Kidney (tissue), 22 donors: ENCODE measurements at places on chromosomes 2 and 18. TPM values are rescaled to one million over a fixed set of nuclear protein-coding genes. Genes with fewer than 3 reads are reported as not detected.

Gene EDAR
- total RNA-seq, result 3.1 TPM

Gene ST8SIA5
- total RNA-seq, result 1.4 TPM

Gene DSG4
- total RNA-seq, result not detected

Gene FBXO36
- 5.4 TPM for total RNA-seq

Gene SLC23A3
- 2.8 TPM for total RNA-seq

Gene GNLY
- 5.5 TPM for total RNA-seq

Gene PHOSPHO2
- total RNA-seq, result 7.5 TPM

Gene SEH1L
- total RNA-seq, result 43.3 TPM

Gene AKAIN1
- total RNA-seq, result not detected

Gene TNFRSF11A
- 5.4 TPM for total RNA-seq

- H3K4me1 ChIP-seq, result no peaks in the 10 kb centered on the region
- H3K36me3 ChIP-seq, result no peaks in the 10 kb centered on the region
- DNase-seq, result no peak
Measured at GRCh38 chr2:45736757-45737704, 85.6 kb downstream of the PRKCE start.

- peaks cover 62% of the 10 kb centered on the region for H3K36me3 ChIP-seq
- DNase-seq, result no peak
Measured at GRCh38 chr2:48461721-48462120, 68.2 kb upstream of the STON1 start.

GRCh38 chr2:26345283-26345544 is 729 bp upstream of the SELENOI start:
- no peak for DNase-seq
- H3K4me3 ChIP-seq, result peak overlapping the region; percentile 95
- no peaks in the 10 kb centered on the region for H3K36me3 ChIP-seq
- H3K27me3 ChIP-seq, result no peaks in the 10 kb centered on the region

GRCh38 chr18:52069201-52069600 is 270.8 kb upstream of the DCC start:
- H3K27me3 ChIP-seq, result no peaks in the 10 kb centered on the region
- H3K4me3 ChIP-seq, result no peak overlapping the region
- H3K36me3 ChIP-seq, result no peaks in the 10 kb centered on the region
- H3K27ac ChIP-seq, result no peak overlapping the region

DNA sequence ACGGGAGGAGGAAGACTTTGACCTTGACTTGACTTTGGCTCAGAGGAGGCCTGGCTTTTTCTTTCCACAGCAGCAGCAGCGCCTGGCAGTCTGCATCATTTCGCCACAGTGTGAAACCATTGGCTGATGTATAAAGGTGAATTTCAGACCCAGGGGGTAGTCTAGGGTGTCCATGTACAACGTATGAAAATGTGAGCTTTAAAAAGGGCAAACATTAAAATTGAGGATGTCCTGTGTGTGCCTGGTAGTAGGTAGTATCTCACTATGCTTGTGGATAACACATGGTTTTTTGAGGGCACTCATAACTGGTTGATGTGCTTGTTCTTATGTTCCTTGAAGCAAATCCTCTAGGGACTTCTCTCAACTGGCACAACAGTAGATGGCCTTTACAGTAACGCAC is 86.1 kb downstream of the LPIN1 start:
- H3K4me1 ChIP-seq, result peaks cover 4% of the 10 kb centered on the region
- no peaks in the 10 kb centered on the region for H3K27me3 ChIP-seq
- no peaks in the 10 kb centered on the region for H3K36me3 ChIP-seq
- DNase-seq, result no peak

- no peak overlapping the region for H3K27ac ChIP-seq
- H3K4me1 ChIP-seq, result no peaks in the 10 kb centered on the region
- no peak for DNase-seq
- H3K36me3 ChIP-seq, result no peaks in the 10 kb centered on the region
- H3K27me3 ChIP-seq, result no peaks in the 10 kb centered on the region
- no peak overlapping the region for H3K4me3 ChIP-seq
Measured at GRCh38 chr2:70425682-70426301, 123.9 kb upstream of the FAM136A start.

DNA sequence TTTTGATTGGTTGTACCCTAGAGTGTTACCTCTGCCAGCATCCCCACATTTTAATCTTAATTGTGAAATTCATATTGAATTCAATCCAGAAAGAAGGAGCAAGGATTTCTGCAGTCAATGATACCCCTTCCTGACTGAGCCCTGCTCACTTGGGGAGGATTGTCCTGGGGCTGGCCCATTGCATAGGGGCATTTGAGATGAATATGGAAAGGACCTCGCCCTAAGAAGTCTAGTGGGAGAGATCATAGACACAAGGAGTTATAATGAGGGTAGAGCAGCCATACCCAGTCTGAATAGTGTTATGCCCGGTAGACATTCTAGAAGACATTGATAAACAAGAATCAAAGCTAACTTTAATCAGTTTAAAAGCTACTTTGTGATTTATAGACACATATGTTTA is 53.8 kb downstream of the CRIM1 start:
- no peak for DNase-seq
- H3K4me3 ChIP-seq, result no peak overlapping the region
- peaks cover 8% of the 10 kb centered on the region for H3K4me1 ChIP-seq
- peak overlapping the region; percentile 30 for H3K27ac ChIP-seq

- no peak overlapping the region for H3K4me3 ChIP-seq
- no peak for DNase-seq
- H3K27ac ChIP-seq, result no peak overlapping the region
Measured at GRCh38 chr2:242038166-242038927, 168.8 kb downstream of the RTP5 start.

DNA sequence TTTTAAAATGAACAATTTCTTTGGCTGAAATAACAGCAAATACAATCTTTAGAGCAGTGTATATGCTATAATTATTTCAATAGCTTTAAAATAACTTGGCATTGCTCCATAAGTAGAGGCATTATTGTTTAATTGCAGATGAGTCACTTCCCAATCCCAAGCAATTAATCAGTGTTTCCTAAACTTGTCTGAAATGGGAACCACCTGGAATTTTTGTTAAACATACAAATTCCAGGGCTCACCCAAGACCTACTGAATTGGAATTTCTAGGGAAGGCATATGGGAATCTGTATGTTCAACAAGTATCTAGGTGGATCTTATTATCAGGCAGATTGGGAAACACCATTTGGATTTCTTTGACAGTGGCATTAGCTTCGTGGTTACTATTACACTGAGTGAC is 27.1 kb upstream of the FMNL2 start:
- H3K4me1 ChIP-seq, result no peaks in the 10 kb centered on the region
- H3K36me3 ChIP-seq, result no peaks in the 10 kb centered on the region
- no peak overlapping the region for H3K4me3 ChIP-seq
- no peaks in the 10 kb centered on the region for H3K27me3 ChIP-seq
- no peak for DNase-seq

DNA sequence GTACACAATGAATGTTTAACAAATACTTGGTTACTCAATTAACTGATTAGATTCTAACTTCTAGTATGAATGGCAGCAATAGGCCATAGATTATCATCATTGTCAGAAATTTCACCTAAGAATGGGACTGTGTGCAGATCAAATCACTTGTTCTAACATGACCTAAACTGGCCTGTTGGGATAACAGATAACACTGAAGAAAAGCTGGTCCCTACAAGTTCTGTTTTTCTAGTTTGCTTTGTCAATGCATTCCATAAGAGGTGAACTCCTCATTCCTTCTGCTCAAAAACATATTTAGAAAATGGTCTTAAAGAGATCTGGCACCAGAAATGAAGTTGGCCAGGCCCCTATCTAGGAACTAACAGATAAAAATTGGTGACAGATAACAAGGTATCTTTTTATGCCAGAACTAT is 175.4 kb downstream of the THADA start:
- H3K27me3 ChIP-seq, result no peaks in the 10 kb centered on the region
- no peak overlapping the region for H3K4me3 ChIP-seq
- no peaks in the 10 kb centered on the region for H3K36me3 ChIP-seq
- DNase-seq, result no peak

DNA sequence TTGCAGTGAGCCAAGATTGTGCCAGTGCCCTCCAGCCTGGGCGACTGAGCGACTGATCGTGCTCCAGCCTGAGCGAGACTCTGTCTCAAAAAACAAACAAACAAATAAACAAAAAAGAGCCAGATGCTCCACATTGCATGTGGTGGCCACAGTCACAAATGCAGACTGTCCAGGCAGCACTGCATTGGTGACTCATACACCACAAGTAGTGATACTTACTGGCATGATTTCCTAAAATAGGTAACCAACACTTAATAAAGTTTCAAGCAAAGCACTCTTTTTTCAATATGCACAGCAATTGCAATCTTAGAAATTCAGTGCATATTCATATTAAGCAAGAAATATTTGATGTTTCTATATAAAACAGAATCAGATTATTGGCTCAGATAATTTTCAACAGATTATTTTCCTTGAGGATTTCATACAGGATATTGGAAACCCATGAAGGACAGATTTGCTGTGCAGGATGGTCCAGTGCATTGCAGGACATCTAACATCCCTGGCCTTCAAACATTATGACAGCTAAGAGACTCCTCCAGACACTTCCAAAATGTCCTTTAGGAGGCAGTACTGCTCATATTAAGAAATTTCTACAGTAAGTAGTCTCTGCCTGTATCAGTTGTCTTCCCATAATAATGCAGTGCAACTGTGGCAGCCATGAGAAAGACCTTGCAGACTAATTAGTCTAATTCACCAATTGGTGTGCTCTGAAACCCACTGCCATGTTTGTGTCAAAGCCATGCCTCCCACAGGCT is 10.5 kb upstream of the SLC1A4 start:
- DNase-seq, result no peak
- H3K27me3 ChIP-seq, result no peaks in the 10 kb centered on the region
- H3K36me3 ChIP-seq, result no peaks in the 10 kb centered on the region
- H3K4me1 ChIP-seq, result peaks cover 4% of the 10 kb centered on the region

DNA sequence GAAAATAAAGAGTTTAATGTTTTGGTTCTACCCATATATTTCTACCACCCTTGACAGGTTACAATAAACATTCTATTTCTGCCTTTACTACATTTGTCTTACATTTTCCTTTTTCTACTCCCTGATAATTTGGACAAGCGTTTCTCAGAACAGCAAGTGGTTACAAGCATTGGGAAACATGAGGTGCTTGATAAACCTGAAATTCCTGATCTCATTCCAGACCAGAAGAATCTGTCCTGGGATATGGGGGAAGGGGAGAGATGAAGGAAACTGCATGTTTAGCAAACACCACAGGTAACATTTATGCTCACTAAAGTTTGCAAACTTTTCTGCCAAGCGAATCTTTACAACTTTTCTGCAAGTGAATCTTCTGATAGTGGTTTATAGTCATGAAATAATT is 28.3 kb upstream of the DSC1 start:
- H3K4me1 ChIP-seq, result no peaks in the 10 kb centered on the region
- DNase-seq, result no peak
- no peaks in the 10 kb centered on the region for H3K27me3 ChIP-seq
- no peak overlapping the region for H3K4me3 ChIP-seq
- no peaks in the 10 kb centered on the region for H3K36me3 ChIP-seq

GRCh38 chr18:13211534-13211933 is 7.0 kb upstream of the LDLRAD4 start:
- no peaks in the 10 kb centered on the region for H3K27me3 ChIP-seq
- no peak for DNase-seq

DNA sequence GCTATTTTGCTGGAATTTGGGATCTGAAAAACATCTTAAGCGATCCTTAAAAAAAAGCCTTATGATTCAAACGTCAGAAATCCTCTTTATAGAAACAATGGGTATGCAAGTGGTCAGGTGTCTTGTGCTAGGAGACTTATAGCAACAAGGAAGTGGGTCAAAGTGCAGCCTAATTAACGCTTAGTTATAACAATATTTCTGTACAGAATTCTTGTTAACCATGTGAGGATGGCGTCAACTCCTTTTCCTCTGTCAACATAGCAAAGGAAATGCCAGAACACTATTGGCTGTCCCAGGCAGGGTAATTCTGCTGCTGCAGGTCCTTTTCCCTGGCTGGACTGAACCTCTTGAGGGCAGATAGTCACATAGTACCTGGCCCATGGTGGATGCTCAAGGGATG is 189.4 kb downstream of the MSH2 start:
- H3K4me3 ChIP-seq, result no peak overlapping the region
- no peaks in the 10 kb centered on the region for H3K36me3 ChIP-seq
- no peak for DNase-seq
- no peaks in the 10 kb centered on the region for H3K27me3 ChIP-seq

- H3K4me1 ChIP-seq, result no peaks in the 10 kb centered on the region
- H3K27me3 ChIP-seq, result no peaks in the 10 kb centered on the region
- no peak overlapping the region for H3K4me3 ChIP-seq
- H3K27ac ChIP-seq, result no peak overlapping the region
- no peak for DNase-seq
Measured at GRCh38 chr2:28101123-28101522, 210.6 kb downstream of the BABAM2 start.

GRCh38 chr18:28126768-28127167 is 50.2 kb downstream of the CDH2 start:
- DNase-seq, result no peak
- no peak overlapping the region for H3K27ac ChIP-seq

GRCh38 chr2:140604096-140604495 is 1526.7 kb downstream of the LRP1B start:
- no peaks in the 10 kb centered on the region for H3K27me3 ChIP-seq
- H3K4me1 ChIP-seq, result no peaks in the 10 kb centered on the region
- H3K27ac ChIP-seq, result no peak overlapping the region
- H3K36me3 ChIP-seq, result no peaks in the 10 kb centered on the region

GRCh38 chr2:6025391-6025790 is 333.2 kb downstream of the SOX11 start:
- no peak overlapping the region for H3K27ac ChIP-seq
- no peaks in the 10 kb centered on the region for H3K4me1 ChIP-seq
- no peak for DNase-seq
